ENCODE measurements at places on chromosomes 2 and 18. TPM values are rescaled to one million over a fixed set of nuclear protein-coding genes. Genes with fewer than 3 reads are reported as not detected.

Gene SPC25
- total RNA-seq: 0.50 TPM

Gene NEU2
- not detected for total RNA-seq

Gene POLR1A
- total RNA-seq: 22.2 TPM

Gene ZC3H6
- total RNA-seq: 18.0 TPM

Gene REG1A
- total RNA-seq: not detected

Gene C2orf92
- 15.1 TPM for total RNA-seq

Gene ST8SIA3
- total RNA-seq: not detected

Gene TMEM150A
- 28.9 TPM for total RNA-seq

Gene NETO1
- total RNA-seq: not detected

- H3K27ac ChIP-seq: no peak overlapping the region
- no peaks in the 10 kb centered on the region for H3K27me3 ChIP-seq
- no peak for DNase-seq
- H3K4me3 ChIP-seq: no peak overlapping the region
These were observed 796.7 kb upstream of the CELF4 start for GRCh38 chr18:38362286-38362792.

- no peak overlapping the region for H3K27ac ChIP-seq
- DNase-seq: no peak
- no peak overlapping the region for H3K4me3 ChIP-seq
- peaks cover 12% of the 10 kb centered on the region for H3K4me1 ChIP-seq
- no peaks in the 10 kb centered on the region for H3K27me3 ChIP-seq
These were observed 174.5 kb downstream of the TCF4 start for GRCh38 chr18:55413474-55413873.

GRCh38 chr18:50439460-50440015 is 64.7 kb downstream of the SKA1 start:
- no peaks in the 10 kb centered on the region for H3K36me3 ChIP-seq
- DNase-seq: no peak

DNA sequence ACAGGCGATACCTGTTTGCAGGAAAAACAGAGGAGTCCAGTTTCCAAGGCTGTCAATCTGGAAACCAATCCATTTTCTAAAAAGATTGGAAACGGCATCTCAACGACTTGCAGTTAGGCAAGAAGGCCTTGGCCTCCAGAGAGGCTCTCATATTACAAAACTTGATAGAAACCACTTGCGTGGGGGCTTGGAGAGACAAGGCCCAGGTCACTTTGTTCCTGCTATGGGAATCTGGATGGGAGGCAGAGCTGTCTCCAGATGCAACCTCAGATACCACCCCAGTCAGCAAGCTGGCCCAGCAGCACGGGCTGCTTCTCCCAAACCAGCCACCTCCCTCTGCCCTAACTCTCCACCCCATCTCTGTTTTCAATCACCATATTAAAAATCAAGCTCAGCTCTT is 298.8 kb downstream of the TNS1 start:
- H3K27me3 ChIP-seq: no peaks in the 10 kb centered on the region
- H3K4me1 ChIP-seq: no peaks in the 10 kb centered on the region
- no peak overlapping the region for H3K4me3 ChIP-seq
- no peak overlapping the region for H3K27ac ChIP-seq
- DNase-seq: no peak

- no peak for DNase-seq
- no peaks in the 10 kb centered on the region for H3K4me1 ChIP-seq
- no peaks in the 10 kb centered on the region for H3K36me3 ChIP-seq
- H3K27ac ChIP-seq: no peak overlapping the region
These were observed 90.6 kb downstream of the LDLRAD4 start for GRCh38 chr18:13309031-13309747.

- H3K36me3 ChIP-seq: no peaks in the 10 kb centered on the region
- no peak overlapping the region for H3K27ac ChIP-seq
- H3K27me3 ChIP-seq: peaks cover 24% of the 10 kb centered on the region
These were observed 3.1 kb downstream of the NEU4 start for GRCh38 chr2:241811952-241812729.

GRCh38 chr2:241069821-241070281 is 32.2 kb downstream of the MTERF4 start:
- no peaks in the 10 kb centered on the region for H3K27me3 ChIP-seq
- no peaks in the 10 kb centered on the region for H3K4me1 ChIP-seq

- no peaks in the 10 kb centered on the region for H3K4me1 ChIP-seq
- H3K27me3 ChIP-seq: no peaks in the 10 kb centered on the region
- H3K4me3 ChIP-seq: no peak overlapping the region
- H3K27ac ChIP-seq: no peak overlapping the region
These were observed 134.0 kb upstream of the SERTAD2 start for GRCh38 chr2:64787698-64788097.

GRCh38 chr18:34956663-34957062 is 84.5 kb upstream of the MAPRE2 start:
- DNase-seq: no peak
- H3K4me3 ChIP-seq: no peak overlapping the region
- no peaks in the 10 kb centered on the region for H3K27me3 ChIP-seq

DNA sequence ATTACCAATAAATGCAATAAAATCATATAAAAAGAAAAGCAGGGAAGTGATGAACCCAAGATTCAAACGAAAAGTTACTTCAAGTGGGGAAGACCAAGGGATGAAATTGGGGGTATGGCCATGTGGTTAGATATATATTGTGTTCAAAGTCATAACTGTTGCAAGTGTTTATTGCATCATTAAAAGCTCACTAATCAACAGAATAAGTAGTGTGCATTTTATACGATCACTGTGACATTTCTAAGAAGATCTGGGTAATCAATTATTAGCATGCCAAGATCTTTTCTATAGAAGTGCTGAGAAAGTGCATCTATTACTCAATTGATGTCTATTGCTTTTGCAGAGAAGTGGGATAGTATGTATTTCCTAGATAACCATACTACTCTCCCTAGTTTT is 52.9 kb downstream of the VSNL1 start:
- H3K36me3 ChIP-seq: no peaks in the 10 kb centered on the region
- H3K27me3 ChIP-seq: no peaks in the 10 kb centered on the region
- no peak for DNase-seq
- no peak overlapping the region for H3K4me3 ChIP-seq
- H3K27ac ChIP-seq: no peak overlapping the region

DNA sequence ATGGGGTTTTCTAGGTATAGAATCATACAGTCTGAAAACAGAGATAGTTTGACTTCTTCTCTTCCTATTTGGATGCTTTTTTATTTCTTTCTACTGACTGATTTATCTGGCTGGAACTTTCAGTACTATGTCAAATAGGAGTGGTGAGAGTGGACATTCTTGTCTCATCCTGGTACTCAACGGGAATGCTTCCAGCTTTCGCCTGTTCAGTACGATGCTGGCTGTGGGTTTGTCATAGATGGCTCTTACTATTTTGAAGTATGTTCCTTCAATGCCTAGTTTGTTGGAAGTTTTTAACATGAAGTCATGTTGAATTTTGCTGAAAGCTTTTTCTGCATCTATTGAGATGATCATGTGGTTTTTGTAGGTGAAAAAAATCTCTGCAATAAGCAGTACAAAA is 730.4 kb downstream of the PLCL1 start:
- H3K27me3 ChIP-seq: no peaks in the 10 kb centered on the region
- DNase-seq: no peak
- H3K36me3 ChIP-seq: no peaks in the 10 kb centered on the region
- no peak overlapping the region for H3K27ac ChIP-seq

DNA sequence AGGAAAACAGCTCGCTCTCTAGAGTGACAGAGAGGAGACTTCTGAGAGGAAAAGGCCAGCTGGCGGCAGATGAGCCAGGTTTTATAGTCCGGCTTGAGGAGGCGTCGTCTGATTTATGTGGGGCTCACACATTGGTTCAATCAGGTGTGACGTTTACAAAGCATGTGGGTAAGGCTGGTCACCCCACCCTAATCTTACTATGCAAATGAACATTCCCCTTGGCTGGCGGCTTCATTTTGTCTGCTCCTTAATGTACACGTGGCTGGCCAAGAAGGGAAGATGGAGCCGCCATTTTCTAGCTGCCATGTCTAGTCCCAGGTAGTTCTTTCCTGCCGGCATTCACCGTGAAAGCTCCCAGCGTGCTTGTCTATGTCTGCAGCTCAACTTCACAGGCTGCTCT is 299.1 kb upstream of the SPRED2 start:
- no peaks in the 10 kb centered on the region for H3K4me1 ChIP-seq
- no peaks in the 10 kb centered on the region for H3K27me3 ChIP-seq
- H3K36me3 ChIP-seq: no peaks in the 10 kb centered on the region

DNA sequence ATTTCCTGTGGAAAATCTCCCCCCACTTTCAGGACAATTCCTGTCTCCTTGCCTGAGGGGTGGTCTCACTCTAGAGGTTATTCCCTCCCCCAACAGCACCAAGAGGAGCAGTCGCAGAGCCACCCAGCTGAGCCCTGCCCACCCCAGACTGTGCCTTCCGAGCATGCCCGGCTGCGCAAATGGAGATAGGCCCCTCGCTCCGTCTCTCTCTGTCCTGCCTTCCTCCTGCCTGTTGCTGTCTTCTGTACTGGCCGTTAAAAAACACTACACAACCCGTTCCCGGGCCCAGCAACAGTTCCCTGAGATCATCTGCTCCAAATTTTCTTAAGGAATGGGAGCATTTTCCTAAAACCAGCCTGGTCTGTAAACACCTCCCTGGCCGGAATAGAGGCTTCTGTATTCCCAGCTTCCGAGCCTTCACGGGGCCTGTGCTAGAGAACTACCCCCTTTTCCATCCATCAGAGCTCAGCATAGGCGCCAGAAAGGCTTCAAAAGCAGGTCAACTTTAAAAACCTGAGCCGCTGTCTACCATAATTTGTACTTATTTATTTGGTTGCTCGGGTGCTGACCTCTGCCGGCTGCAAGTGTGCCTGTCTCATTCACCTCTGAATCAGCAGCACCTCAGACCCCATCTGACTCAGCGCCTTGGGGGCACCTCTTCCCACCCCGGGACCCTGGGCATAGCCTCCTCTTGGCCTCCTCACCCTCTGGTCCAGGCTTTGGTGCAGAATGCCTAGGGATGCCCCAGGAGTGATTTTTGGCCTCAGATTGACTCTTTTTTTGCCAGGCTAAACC is 159.4 kb downstream of the PXDN start:
- H3K4me1 ChIP-seq: peaks cover 7% of the 10 kb centered on the region
- no peak overlapping the region for H3K27ac ChIP-seq
- peak; percentile 26 for DNase-seq

DNA sequence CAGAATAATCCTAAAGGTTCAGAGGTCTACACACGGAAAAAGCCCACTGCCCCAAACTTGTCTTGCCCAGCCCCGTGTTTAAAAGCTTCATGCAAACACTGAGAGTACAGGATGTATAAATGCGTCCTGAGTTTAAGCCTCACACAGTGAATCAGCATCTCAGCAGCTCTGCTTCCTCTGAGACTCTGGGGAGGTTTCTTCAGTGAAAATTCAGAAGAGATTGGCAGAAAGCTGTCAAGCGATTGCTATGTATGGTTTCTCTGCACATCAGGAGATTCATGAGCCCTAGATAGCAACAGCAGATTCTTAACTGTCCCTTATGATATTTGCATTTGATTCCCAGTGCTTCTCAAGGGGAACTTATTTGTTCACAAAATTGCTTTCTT is 27.1 kb downstream of the CRACDL start:
- H3K4me1 ChIP-seq: peaks cover 39% of the 10 kb centered on the region
- no peak for DNase-seq
- peak overlapping the region; percentile 36 for H3K27ac ChIP-seq
- H3K36me3 ChIP-seq: no peaks in the 10 kb centered on the region
- no peak overlapping the region for H3K4me3 ChIP-seq

DNA sequence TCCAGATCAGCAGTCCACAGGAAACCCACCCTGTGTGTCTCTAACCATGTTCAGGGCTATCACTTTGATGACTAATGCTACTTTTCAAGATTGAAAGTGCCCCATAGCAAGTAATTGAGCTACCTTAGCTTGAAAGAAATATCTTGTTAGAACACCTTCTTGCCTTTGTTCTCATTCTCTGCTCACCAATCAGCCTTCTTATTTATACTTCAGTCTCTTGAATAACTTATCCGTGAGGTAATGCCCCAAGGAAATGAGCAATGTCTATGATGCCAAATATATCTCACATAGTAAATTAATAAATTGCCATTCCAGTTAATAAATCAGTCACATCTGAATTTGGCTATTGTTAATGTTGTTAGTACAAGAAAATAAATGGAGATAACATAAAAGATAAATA is 141.6 kb downstream of the WDPCP start:
- no peak for DNase-seq
- H3K4me1 ChIP-seq: no peaks in the 10 kb centered on the region
- no peak overlapping the region for H3K4me3 ChIP-seq
- no peaks in the 10 kb centered on the region for H3K36me3 ChIP-seq
- H3K27ac ChIP-seq: no peak overlapping the region
- no peaks in the 10 kb centered on the region for H3K27me3 ChIP-seq

DNA sequence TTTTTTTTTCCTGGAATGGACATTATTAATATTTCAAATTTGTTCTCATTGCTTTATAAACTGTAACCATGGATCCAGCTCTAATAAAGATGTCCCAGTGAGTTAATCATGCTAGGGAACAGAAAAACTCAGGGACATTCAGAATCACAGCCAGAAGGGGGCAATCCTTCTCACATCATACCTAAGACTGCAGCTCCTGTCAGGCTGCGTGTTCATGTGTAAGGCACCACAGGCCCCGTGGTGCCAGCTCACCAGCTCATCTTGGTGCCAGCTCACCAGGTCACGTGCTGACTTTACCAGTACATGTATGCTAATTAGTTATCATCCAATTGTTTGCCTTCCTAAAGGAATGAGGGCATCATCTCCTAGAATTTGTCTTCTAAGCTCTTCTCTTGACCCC is 84.7 kb upstream of the NEDD4L start:
- DNase-seq: peak; percentile 57
- no peak overlapping the region for H3K27ac ChIP-seq
- H3K27me3 ChIP-seq: peaks cover 5% of the 10 kb centered on the region

GRCh38 chr2:138777996-138778395 is 2.2 kb downstream of the NXPH2 start:
- no peak for DNase-seq
- H3K4me3 ChIP-seq: no peak overlapping the region
- no peaks in the 10 kb centered on the region for H3K36me3 ChIP-seq
- H3K4me1 ChIP-seq: peaks cover 15% of the 10 kb centered on the region
- H3K27ac ChIP-seq: no peak overlapping the region

- no peak overlapping the region for H3K4me3 ChIP-seq
- H3K4me1 ChIP-seq: no peaks in the 10 kb centered on the region
- no peaks in the 10 kb centered on the region for H3K36me3 ChIP-seq
- no peaks in the 10 kb centered on the region for H3K27me3 ChIP-seq
- H3K27ac ChIP-seq: no peak overlapping the region
These were observed 13.7 kb upstream of the FAHD2A start for GRCh38 chr2:95388856-95389244.

DNA sequence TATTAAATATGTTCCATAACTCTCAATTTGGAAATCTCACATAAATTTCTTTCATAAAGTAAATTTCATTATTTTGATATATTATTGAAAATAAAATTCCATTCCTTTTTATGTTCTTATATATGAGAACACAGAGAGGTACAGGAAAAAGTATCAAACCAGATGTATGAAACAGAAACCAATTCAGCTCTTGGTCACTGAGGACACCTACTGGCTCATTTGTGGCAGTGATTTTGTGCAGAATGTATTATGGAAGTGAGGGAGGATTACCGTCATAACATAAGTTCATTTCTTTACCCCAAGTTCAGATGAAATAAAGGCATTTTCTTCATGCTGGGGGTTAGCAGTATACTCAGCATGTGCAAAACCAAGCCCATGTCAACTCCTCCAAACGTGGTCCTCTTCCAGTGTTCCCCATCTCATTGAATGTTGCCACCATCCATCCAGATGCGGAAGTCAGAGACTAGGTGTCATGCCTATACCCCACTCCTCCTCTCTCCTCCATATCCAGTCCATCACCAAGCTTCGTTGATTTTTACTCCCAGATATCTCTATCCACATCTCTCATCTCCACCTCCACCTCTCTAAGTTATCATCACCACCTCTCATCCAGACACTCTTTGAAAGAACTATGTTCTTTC is 41.7 kb upstream of the MALL start:
- H3K36me3 ChIP-seq: no peaks in the 10 kb centered on the region
- H3K4me3 ChIP-seq: no peak overlapping the region
- no peaks in the 10 kb centered on the region for H3K27me3 ChIP-seq
- peaks cover 6% of the 10 kb centered on the region for H3K4me1 ChIP-seq
- DNase-seq: no peak
- no peak overlapping the region for H3K27ac ChIP-seq
